ENCODE measurements at places on chromosomes 12 and 14.

- peak; percentile 17 for DNase-seq
Measured at GRCh38 chr14:95609398-95609990, 74.6 kb downstream of the GLRX5 start.

GRCh38 chr14:59253527-59253926 lies 65.1 kb downstream of the DAAM1 start:
- DNase-seq, result no peak

DNA sequence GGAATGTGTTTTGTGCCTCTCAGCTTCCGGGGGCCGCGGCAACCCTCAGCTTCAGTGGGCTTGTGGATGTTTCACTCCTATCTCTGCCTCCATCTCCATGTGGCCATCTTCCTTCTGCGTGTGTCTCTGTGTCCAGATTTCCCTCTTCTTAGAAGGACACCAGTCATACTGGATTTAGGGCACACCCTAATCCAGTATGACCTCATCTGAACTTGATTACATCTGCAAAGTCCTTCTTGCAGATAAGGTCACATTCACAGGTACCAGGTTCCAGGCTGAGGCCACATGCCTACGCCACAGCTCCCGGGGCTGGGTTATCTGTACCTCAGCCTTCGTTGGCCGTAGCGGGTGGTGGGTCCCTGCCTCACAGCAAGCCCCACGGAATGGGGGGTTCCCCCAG lies 68.9 kb downstream of the ZNF664 start:
- no peak for DNase-seq

DNA sequence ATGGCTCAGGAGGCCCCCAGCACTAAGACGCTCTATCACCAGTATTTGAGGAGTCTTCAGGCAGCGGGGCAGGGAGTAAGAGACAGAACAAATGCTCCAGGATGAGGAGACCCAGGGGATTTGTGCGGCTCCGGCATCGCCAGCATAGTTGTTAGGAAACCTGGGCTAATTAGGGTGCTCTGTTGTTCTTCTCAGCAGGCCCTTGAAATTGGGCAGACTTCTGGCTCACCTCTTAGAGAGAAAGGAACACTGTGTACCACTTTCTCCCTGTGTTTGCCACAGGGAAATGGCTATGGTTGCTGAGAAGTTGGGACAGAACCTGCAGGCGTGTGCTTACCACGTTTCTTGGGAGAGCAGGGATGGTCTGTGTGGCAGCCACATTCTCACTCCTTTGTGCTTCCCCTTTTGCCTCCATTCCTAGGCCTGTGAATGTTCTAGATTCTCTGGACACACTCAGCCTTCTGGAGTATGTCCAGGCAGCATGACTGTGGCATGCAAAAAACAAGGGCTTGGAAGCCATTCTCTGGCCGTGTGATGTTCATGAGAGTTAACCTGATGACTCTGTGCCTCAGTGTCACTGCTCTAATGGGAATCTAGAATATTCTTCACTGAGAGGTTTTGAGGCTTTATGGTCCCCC lies 109.0 kb downstream of the CHST11 start:
- DNase-seq, result no peak

GRCh38 chr12:112694065-112694464 lies 97.5 kb upstream of the RPH3A start:
- no peak for DNase-seq

- no peak for DNase-seq
Measured at GRCh38 chr12:99131751-99132199, 486.7 kb downstream of the APAF1 start.

Data from NCI-H2081 treated with DMSO at 0.1 percent for 48 hours (cell line).